NCI-H460 (cell line): ENCODE measurements at places on chromosomes 3 and 15.
A peak's percentile ranks its signal among the peaks of the same experiment; 100 is the strongest.

GRCh38 chr15:95492388-95493070 is 838.0 kb upstream of the NR2F2 start:
- DNase-seq = no peak

DNA sequence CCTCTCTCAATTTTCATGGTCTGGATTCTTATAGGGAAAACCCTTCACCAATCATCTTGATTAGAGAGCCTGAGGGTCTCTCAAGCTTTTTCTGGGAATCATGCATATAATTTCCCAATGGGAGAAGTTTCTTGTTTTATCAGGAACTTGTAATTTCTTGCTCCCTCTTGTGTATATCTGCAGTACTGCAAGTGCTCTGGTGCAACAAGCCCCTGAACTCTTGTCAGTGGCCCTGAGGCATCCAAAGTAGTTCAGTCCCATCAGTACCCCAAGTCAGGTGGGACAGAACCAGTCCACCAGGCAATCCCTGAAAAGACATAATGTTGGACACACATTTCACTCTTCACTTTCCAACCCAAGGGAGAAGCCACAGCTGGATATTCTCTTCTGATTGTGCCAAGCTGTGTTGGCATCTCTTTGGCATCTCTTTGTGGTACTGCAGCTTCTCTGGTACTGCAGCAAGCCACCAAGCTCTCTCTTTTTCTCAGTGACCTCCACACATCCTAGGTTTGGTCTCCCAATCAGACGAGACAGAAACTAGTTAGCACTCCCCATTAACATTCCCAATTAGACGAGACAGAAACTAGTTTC is 214.5 kb downstream of the ZIC4 start:
- DNase-seq = peak; percentile 26

DNA sequence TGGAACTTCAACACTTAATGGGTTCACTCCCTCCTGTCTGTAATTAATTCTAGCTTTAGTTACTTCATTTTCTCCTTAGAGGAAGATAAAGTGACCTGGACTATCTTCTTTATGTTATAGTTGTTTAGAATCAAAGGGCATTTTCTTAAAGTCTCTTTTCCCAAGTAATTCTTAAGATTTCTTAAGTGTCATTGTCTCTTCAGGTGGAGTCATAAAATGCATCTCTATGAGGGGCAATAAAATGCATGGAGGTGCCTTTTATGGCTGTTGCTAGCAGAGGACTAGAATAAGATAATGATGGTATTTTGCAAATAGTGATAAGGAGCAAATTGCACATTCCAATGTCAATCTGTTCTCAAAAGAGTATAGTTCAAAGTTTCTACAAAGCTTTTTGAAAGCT is 34.5 kb downstream of the CNTN4 start:
- no peak for DNase-seq

GRCh38 chr3:149377408-149378364 is at the start of gene TM4SF1:
Gene TM4SF1 (minus strand): TSS chr3:149377649. CDS start chr3:149377547, 102 bp downstream.
- peak; percentile 97 for DNase-seq

GRCh38 chr3:148950806-148951205 is 40.5 kb upstream of the GYG1 start:
- DNase-seq = no peak

GRCh38 chr3:73411993-73412392 is 212.7 kb downstream of the PDZRN3 start:
- DNase-seq = no peak

DNA sequence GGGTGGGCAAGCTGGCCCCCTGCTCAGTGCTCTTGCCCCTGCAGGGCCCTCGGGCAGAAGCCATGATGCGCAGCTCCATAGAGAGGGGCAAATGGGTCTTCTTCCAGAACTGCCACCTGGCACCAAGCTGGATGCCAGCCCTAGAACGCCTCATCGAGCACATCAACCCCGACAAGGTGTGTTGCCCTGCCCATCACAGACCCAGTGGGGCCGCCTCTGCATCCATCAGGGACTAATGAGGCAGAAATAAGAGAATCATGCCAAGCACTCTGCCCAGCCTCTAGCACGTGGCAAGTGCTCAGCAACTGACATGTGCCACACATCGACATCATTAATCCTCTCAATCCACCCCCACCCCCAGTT is 49.4 kb downstream of the SEMA3G start:
- DNase-seq = no peak

- no peak for DNase-seq
Observed at GRCh38 chr15:38724827-38725226, 160.2 kb upstream of the RASGRP1 start.

DNA sequence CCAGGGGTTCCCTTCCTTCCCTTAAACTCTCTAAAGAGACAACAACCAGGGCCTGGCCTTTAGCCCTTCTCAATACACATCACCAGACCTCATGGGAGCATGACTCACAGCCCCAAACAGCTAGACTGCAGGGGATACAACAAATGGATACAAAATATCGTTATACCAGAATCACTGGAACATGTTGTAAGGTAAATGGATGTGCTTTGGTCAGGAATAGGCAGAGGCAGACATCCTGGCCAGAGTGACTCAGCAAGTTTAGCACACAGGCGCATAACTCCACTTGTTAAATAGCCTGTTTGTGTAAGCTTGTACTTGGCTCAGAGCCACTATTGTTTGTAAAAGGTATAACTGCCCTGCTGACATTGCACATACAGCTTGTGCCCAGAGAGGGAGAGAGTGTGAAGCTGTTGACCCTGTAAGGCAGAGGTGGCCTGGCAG is 18.3 kb downstream of the TMED3 start:
- peak; percentile 21 for DNase-seq

GRCh38 chr3:46093966-46094365 is 66.7 kb upstream of the XCR1 start:
- DNase-seq = no peak

DNA sequence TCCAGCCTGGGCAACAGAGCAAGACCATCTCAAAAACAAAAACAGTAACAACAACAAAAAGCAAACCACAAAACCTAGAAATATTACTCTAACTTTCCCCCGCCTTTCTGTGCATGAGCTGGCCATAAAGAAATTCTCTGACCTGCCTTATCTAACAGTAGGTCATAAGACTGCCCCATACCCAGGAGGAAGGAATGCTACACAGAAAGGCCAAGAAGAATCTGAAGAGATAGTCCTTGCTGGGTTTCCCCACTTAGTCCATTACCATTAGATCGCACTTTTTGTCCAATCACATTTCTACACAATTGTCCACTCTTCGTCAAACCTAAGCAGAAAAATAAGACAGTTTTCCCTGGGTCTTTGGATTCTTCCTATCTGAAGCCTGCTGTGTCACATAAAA is 23.5 kb downstream of the CIAO2A start:
- DNase-seq = no peak

DNA sequence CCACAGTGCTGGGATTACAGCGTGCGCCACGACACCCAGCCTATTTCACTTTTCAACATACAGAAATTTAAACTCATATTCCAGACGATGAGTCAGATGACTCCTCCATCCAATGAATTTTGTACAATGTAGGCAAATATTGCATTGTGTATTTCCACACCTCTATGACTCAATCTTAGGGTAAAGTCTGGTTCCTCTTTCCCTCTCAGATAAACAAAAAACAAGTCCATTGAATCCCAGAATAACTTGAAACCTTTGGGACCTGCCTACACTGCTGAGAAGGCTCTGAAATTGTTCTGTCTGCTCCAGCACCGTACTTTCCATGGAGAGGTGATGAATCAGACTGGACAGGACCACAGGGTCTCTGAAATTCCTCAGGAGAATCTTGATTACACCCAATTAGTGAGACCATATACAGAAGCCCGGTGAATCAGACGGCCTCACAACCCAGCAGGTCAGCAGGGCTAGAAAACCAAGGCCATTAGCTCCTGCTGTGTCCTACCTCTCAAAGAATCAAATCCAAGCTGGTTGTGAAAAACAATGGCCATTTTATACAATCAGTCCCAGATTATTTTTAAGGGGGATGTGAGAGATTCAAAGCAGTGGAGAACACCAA is 112.6 kb downstream of the ERC2 start:
- no peak for DNase-seq

DNA sequence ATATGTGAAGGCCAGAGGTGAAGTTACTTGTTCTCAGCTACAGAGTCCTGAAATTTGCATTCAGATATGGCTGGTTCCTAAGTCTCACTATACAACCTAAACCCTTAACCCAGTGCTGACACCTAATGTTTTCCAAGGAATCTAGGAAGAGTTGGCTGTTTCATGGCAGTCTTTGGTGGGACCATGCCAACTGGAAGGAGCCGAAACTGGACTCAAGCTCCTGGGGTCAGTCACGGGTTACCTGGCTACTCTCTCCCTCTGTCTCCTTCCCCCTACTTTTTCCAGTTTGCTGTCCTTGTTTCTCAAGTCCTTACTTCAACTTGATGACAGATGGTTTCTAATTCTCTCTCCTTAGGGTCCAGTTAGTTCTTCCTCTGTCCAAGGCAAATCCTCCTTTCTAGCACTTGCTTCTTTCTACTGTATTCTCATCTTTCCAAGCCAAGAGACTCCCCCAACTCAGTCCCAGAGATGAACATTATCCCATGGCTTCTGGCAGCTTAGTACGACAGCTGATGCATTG is 88.6 kb upstream of the COL6A5 start:
- DNase-seq = no peak

GRCh38 chr3:8872261-8872660 is 91.0 kb downstream of the RAD18 start:
- DNase-seq = no peak

DNA sequence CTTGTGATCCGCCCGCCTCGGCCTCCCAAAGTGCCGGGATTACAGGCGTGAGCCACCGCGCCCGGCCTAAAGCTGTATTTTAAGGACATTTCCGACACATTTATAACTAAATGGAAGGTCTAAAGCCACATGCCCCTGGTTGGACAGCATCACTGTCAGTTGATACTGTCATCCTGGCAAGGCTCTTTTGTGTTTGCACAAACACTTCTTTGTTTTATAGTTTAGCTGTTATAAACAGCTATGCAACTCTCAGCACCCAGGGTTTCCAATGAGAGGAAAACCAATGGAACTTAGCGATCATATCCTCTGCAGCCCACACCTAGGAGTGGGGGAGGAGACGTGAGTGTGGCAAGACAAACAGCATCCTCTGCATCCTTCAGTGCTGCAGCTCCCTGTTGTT is 19.7 kb downstream of the NIPA1 start:
- no peak for DNase-seq

DNA sequence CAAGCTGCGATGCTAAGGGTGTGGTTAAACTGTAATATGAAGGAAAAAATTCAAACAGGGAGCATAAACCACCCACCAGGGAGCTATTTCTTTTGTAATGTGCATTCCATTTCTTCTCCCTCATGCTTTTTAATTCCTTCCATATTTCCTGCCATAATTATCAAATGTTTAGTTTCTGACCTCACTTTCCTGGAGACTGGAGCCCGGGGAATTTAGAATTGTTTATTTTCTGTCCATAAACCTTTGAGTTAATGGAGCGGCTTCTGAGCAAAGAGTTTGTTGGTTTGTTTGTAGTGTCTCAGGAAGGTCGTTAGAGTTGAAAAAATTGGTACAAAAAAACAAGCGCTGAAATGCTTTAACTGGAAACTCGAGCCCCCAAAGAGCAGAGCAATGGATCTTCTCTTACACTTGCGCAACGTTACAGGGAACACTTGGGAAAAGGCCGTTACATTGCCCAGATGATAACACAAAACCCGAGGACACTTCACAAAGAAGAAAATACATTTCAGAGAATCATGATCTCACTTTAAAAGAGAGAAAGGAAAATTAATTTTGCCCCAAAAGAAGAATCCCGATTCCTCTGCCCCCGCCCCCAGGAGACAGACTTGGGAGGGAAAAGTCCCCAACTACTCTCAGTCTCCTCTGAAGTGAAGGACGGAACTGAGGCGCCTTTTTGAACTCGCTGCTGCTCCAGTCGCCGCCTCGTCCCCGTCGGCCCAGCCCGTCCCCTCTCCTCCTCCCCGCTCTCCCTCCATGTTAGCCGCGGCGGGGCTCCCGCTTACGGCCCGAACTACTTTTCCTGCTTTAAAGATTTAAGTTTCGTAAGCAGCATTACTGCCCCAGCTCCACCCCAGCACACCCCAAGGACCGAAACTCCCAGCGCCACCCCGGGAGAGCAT is 842 bp downstream of the FSTL1 start:
- DNase-seq = no peak

DNA sequence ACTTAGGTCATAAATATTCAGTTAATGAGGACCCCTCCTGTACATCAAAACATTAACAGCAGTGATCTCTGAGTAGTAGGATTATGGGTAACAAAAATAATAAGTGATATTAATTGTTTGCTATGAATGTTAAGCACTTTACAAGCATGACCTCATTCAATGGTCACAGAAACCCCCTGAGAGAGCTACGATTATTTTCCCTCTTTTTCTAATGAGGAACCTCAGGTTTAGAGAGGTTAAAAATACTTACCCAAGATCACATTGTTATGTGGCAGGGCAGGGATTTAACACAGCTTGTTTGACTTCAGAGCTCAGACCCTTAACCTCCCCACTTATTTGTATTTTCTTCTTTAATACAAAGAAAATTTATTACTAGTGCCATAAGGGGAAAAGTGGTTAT is 228.2 kb downstream of the TBL1XR1 start:
- DNase-seq = no peak

DNA sequence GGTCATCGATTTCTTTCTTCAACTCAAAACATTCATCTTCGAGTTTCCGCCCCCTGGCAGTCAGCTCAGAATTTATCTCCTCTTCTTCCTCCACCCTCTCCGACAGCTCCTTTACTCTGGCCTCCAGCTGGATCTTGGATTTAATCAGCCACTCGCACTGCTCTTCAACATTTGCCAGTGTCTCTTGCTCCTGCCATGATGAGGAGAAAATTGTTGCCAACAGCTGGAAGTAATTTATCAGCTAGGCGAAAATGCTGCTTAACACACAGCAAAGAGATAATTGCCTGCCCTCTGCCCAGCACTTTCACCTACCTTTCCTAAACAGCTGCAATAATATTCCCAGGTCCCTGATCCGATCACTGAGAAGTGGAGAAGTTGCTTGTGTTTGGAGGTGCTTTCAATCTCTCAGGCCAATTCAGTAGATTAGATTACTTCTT is 69.3 kb downstream of the MYH15 start:
- no peak for DNase-seq

- no peak for DNase-seq
Observed at GRCh38 chr15:71893691-71894090, 83.3 kb downstream of the NR2E3 start.

- DNase-seq = no peak
Observed at GRCh38 chr3:113111011-113111707, 100.2 kb upstream of the BOC start.

DNA sequence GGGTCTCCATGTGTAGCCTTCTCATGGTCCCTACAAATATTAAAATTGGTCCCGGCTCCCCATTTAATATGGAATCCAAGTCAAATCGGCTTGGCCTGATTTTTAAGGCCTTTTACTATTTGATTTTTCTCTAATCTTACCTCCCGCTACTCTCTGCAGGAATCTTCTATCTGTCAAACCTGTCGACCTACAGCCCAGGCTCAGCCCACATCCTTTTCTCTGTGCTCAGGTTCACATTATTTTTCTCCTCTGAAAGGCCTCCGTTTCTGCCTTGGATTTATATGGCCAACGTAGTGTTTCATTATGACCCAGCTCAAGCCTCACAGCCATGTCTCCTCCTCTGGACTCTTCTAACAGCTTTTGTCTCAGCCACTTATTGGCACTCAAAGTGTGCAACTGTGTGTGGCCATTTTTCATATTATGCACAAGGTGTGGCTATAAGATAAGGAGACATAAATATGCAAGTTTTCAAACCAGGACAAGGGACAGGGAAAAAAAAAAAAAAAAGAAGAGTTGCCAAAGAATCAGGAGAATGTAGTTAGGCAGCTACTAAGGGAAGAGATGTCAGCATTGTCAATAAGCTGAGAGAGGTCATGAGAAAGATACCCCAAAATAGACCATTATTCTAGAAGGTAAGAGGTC is 2.1 kb upstream of the GLCE start:
- DNase-seq = no peak
